AML-193 (cell line): ENCODE measurements at places on chromosomes 13 and 19.
A peak's percentile ranks its signal among the peaks of the same experiment; 100 is the strongest.

DNA sequence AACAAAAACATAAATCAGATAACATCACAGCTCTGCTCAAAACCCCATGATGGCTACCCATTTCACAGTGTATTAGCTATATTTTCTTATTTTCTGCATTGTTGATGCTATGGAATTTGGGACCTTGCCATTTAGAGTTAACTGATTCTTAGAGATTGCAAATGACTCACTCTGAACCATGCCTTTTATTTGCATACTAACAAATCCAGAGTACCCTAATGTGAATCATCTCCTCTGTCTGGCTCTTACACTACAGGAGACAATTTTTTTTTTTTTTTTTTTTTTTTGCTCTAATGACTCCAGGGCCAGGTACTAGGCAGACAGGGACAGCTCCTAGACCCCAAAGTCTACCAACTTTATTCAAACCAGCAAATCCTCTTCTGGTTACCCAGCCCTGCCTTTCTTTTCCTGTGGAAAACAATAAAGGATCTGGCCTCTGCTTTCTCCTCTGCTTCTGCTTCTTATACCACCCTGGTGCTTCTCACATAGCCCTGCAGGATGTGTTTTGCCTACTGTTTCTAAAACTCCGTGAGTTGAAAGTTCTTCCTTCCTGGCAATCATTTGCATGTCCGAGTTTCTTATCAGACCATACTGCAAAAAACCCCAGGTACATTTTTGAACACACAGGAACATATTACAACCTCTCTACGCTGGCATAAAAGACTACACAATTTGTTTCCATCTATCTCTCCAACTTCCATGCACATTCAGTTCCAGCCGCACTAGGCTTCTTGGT is 10.6 kb upstream of the ZNF460 start:
- no peak for DNase-seq

DNA sequence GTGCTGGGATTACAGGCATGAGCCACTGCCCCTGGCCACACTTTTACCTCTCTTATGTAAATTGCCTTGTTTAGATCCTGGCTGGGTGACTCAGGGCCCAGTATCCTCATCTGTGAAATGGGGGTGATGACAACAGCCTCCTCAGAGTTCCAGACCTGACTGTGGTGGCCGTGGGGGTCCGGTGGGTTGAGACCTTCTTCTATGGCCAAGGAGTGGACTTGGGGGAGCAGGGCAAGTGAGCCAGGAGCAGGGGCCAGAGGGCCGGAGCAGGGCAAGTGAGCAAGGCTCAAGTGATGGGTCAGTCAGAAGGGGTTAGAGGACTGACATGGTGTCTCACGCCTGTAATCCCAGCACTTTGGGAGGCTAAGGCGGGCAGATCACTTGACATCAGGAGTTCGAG is 28.7 kb upstream of the ADGRE5 start:
- no peak for DNase-seq

- no peak for DNase-seq
Measured at GRCh38 chr19:9939301-9939913, 3.1 kb upstream of the OLFM2 start.

GRCh38 chr13:71830736-71831135 is 36.3 kb downstream of the DACH1 start:
- DNase-seq = no peak

- peak; percentile 5 for DNase-seq
Measured at GRCh38 chr13:67554286-67554685, 324.1 kb upstream of the PCDH9 start.

GRCh38 chr13:39533651-39534150 is 69.3 kb downstream of the LHFPL6 start:
- no peak for DNase-seq

DNA sequence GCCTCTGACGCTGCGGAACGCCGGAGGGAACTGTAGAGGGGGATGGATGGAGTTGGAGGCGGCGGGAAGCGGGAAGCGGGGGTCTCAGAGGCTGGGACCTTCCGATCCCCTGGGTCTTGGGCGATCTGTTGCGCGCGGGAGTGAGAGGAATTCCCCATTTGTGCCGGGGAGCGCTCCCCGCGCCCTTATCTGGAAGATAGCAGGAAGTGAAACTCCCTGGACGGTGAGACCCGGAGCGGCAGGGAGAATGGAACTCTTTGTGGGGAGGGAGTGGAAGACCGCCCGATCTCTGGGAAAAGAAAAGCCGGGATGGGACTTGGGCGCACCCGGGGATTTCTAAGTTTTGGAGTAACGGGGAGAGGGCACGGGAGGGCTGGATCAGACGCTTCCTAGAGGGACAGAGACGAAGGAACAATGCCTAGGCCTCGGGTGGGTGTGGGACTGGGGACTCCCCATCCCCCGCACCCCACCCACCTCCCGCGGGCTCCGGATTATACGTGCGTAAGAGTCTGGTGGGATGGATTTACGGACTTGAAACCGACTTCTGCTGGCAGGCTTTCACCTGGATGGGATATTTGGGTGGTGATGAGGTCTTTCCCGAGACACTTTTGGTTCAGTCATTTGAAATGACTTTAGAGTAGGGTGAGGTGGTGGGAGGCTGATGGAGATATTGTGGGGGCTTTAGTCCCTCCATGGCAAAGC is 495 bp downstream of the LSR start:
- DNase-seq = no peak

- peak; percentile 72 for DNase-seq
Measured at GRCh38 chr13:46374710-46375109, 12.3 kb downstream of the RUBCNL start.

- no peak for DNase-seq
Measured at GRCh38 chr13:114108894-114109293, 23.5 kb downstream of the RASA3 start.

DNA sequence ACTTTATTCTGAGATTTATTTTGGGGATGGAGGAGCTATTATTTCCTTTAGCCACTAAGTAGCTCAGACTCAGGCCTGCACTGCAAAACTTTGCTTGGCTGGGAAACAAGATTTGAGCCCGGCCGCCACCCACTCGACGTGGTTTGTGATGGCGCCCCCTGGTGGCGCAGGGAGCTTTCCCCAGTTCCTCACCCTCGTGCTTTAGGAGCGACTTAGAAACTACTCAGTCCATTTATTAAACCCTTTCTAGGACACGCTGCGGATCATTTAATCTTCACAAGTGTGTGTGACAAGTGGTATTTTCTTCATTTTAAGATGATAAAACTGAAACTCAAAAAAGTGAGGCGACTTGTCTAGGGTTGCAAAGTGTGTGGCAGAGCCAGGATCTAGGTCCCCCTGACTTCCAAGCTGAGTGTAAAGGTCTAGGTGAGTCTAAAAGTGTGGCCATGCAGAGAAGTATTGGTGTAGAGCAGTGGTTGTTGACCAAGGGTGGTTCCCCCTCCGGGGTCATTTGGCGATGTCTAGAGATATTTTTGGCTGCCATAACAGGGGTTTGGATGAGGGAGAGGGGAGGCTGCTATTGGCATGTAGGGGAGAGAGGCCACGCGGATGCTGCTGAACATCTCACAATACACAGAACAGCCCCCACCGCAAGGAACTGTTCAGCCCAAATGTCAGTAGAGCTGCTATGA is 2.2 kb downstream of the CXCL17 start:
- DNase-seq = peak; percentile 71

GRCh38 chr19:17001603-17002183 is 24.9 kb downstream of the CPAMD8 start:
- DNase-seq = no peak

- no peak for DNase-seq
Measured at GRCh38 chr13:112773601-112774447, 84.0 kb downstream of the ATP11A start.

DNA sequence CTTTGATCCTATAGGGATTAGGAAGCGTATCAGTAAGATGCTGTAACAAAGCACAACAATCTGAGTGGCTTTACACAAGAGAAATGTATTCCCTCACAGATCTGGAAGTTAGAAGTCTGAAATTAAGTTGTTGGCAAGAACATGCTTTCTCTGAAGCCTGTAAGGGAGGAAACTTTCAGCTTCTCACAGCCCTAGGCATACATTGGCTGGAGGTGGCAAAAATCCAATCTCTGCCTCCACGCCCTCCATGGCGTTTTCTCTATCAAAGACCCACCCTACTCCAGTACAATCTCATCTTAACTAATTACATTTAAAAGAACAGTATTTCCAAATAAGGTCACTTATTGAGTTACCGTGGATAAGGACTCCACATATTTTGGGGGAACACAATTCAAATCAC is 211.9 kb downstream of the TDRD3 start:
- DNase-seq = no peak

DNA sequence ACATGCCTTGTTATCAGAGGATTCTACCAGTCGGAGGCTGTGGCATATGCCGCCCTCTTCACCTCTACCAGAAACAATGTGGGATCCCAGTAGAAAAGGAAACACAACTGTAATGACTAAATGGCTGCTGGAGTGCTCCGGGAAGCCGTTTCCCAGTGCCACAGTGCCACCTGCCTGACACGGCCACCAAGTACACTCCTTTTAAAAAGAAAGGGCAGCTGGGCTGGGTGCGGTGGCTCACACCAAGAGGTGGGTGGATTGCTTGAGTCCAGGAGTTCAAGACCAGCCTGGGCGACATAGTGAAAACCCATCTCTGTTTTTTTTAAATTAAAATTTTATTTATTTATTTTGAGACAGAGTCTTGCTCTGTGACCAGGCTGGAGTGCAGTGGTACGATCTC is 67.3 kb downstream of the TRPM4 start:
- DNase-seq = peak; percentile 27

- no peak for DNase-seq
Measured at GRCh38 chr13:110329258-110329657, 22.2 kb downstream of the COL4A2 start.

DNA sequence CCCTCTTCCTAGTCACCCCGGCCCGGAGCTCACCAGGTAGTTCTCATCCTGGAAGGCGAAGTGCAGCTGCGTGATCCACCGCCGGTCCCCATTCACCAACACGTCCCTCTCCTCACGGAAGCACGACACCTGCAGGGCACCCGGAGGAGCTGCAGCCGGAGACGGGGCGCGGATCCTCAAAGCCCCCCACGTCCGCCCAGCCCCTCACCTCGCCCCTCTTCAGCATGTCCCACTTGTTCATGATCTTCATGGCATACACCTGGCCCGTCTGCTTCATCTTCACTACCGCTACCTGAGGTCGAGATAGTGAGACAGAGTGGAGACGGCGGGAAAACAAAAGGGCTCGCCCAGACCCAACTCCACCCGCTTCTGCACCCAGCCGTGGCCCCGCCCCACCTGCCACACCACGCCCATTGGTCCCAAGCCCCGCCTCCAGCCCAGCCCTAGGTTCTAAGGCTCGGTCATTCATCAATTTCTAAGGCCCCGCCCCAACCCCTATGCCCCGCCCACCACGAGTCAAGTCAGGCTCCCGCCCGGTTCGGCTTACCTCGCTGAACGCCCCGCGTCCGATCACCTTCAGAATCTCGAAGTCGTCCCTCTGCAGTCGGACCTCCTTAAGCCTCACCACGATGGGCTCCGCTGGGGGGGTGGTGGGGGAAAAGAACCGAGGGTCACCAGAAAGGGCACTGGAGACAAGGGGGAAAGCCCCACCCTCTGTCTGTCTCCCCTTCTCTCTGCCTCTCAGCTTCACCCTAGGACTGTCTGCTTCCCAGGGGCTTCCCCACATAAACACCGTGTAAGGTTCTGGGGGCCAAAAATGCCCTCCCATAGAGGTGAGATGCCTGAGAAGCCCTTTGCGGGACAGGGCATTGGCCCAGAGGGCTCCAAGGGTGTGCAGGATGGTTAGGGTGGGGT is 2.8 kb downstream of the DMPK start:
- DNase-seq = no peak

GRCh38 chr19:17391371-17392151 is 2.4 kb downstream of the CCDC194 start:
- peak; percentile 50 for DNase-seq
